HuH-7.5 (cell line): ENCODE measurements at places on chromosomes 16 and 17.

DNA sequence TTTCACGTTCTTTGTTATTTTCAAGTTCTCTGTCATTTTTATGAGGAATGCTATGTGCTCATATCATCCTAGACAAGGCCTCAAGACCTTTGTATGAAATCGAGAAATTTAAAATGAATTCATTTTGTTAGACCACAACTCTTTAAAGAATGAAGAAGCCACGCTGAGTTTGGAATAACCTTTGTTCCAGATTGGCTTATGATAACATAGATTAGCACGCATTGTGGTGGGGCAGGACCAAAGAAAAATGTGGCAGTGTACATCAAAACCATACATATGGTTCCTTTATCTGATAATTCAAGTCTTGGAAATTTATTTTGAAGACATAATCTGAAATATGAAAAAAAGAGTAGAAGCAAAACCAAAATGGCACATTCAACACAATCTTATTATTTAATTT, 2.2 kb downstream of the HSD17B2 start:
- no peak for DNase-seq

DNA sequence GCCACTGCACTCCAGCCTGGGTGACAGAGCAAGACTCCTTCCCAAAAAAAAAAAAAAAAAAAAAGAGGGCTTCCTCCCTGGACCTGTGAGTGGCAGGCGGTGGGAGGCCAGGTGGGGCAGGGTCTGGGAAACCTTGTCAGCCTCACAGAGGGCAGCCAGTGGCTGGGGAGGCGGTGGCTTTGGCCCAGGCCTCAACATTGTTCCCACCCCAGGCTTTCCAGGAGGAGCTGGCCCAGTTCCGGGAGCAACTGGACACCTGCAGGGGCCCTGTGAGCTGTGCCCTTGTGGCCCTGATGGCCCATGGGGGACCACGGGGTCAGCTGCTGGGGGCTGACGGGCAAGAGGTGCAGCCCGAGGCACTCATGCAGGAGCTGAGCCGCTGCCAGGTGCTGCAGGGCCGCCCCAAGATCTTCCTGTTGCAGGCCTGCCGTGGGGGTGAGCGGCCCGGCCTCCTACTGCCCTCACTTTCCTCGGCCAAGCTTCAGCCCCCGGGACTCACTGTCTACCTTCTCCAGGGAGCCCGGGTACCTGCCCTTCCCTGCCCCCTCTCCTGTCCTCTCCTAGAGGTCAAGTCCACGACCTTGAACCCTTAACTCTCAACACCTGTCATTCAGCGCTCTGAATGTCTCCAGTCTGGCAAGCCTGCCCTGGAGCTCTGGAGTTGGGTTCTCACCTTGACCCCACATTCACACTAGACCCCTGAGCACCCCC, 12.4 kb downstream of the ZNF213 start:
- DNase-seq: no peak

GRCh38 chr16:85670840-85671239, 17.9 kb downstream of the GINS2 start:
- DNase-seq: no peak

- no peak for DNase-seq
Measured at GRCh38 chr17:61073799-61074513, 325.7 kb upstream of the TBX2 start.

DNA sequence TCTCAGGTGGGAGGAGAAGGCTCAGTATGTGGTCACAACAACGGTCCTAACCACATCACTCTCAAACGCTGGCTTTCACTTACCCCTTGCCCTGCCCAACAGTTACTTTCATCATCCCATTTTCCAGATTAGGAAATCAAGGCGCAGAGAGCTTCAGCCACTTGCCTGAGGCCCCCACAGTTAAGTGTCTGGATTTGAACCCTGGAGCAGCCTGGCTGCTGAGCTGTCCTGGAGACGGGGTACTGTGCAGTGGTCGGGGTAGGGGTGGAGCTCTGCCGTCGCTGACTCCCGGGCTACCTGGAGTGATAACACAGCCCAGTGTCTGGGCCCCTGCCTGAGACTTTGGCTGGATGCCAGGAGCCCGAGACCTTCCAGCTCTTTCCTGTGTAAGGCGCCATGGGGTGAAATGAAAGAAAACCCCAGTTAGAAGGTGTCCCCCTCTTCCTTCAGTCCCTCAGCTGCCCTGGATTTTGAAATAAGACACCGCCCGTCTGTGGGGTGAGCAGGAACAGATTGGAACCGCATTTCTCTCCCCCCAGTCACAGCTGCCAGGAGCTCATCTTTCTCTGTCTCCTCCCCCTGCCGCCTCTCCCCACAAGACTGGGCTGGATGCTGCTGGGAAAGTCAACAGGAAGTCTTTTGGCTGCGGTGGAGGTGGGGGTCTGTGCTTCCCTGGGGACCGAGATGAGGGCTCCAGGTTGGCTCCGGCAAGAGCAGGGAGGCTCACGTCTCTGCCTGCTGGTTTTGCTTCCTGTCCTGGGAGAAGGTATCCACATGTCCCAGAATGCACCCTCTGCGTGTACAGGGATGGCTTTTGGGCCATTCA, 280.2 kb downstream of the SEC14L1 start:
- no peak for DNase-seq
